Activated CD4-positive, alpha-beta T cell treated with anti-CD3 and anti-CD28 coated beads, Interleukin-2, amount 50 U/mL, for 4 hours (primary cell): ENCODE measurements at places on chromosomes 12 and 14.
A peak's percentile ranks its signal among the peaks of the same experiment; 100 is the strongest.

GRCh38 chr14:73027546-73027945, 640 bp upstream of the ZFYVE1 start:
- DNase-seq = no peak

DNA sequence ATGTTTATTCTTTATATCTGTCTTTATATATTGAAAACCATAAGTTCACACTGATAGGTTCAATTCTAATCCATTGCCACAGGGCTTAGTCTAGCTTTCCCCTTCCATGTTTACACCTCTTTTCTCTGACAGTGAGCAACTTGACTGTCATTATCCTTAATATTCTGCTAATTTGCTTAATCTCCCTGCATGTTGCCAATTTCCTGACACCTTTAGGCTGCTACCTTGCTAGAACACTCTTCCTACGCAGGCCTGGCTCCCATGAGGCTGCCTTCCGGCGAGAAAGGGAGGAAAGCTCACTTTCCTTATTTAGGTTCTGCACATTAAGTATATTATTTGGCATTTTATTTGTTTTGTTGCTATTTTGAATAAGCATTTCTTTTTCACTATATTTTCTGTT, 12.8 kb upstream of the FRS2 start:
- no peak for DNase-seq

DNA sequence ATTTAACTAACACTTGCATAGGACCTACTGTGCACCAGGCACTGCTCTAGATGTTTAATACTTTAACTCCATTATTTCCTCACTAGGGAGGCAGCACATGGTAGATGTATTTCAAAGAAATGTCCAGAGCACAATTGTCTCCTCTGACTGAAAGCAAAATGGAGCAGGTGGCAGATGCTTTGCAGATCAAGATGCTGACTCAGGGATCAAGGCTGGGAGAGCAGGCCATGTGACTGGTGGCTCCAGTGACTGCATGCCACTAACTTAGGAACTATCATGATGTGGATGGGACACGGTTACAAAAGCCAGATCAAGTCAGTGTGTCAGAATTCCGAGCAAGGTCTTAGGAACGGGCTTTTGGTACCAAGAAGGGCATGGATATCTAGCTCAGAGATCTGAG, 28.2 kb downstream of the SERPINA11 start:
- DNase-seq = no peak

- DNase-seq = no peak
Measured at GRCh38 chr14:75429562-75429961, 1.7 kb downstream of the JDP2 start.

- DNase-seq = no peak
Measured at GRCh38 chr14:65588426-65589140, 176.1 kb downstream of the FUT8 start.

- DNase-seq = no peak
Measured at GRCh38 chr12:15555446-15555845, 233.1 kb downstream of the PTPRO start.

- peak; percentile 32 for DNase-seq
Measured at GRCh38 chr12:111298582-111299436, 70.1 kb downstream of the PHETA1 start.

- no peak for DNase-seq
Measured at GRCh38 chr12:13559318-13559978, 362.9 kb downstream of the EMP1 start.

- no peak for DNase-seq
Measured at GRCh38 chr14:105283899-105284298, 16.9 kb downstream of the BRF1 start.

- DNase-seq = no peak
Measured at GRCh38 chr12:45234139-45234865, 18.4 kb downstream of the ANO6 start.

DNA sequence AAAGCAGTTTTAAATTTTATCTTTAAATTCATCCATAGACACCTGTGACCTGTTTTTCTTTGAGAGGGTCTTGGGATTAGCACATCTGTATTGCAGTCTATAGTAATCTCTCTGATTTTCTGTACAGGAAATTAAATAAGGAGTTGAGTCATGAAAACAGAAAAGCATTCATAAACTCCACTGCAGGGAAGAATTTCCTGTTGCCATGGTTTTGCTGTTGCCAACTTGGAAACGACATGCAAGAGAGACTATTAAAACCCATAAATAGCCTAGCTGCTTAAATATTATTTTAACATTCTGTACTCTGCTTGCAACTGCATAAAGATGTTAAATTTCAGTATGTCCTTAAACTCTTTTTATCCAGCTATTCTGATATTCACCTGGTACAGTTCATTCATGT, 281.0 kb upstream of the RGS6 start:
- DNase-seq = no peak

DNA sequence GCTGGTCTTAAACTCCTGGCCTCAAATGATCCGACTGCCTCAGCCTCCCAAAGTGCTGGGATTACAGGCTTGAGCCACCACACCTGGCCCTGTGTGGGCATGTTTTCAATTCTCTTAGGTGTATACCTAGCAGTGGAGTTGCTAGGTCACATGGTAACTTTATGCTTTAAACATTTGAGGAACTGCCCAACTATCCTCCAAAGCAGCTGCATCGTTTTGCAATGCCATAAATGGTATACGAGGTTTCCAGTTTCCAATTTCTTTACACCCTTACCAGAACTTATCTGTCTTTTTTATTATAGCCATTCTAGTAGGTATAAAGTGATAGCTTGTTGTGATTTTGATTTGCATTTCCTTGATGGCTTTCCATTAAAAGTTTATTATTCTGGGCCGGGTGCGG, 25.1 kb downstream of the RBMS2 start:
- DNase-seq = no peak

DNA sequence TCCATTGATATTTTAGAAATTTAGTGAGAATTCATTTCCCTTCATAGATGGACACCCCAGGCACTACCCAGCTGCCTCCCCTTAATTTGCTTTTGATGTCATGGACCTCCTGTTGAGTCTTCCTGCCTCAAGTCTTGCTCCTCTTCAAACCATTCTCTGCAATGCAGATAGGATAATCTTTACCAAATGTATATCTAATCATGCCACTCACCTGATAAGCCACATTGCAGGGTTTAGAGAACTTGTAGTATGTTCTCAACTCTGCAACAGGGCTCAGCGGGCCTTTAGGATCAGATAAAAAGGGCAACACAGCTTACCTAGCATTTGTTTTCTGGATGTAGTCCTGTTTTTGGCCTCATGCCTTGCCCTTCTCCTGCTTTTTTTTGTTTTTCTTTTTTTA, 234.5 kb downstream of the EMP1 start:
- DNase-seq = no peak
